AG09309 (cell line): ENCODE measurements at places on chromosomes 5 and 9.

GRCh38 chr9:131309530-131310276 is 20.2 kb downstream of the PLPP7 start:
- DNase-seq = no peak

DNA sequence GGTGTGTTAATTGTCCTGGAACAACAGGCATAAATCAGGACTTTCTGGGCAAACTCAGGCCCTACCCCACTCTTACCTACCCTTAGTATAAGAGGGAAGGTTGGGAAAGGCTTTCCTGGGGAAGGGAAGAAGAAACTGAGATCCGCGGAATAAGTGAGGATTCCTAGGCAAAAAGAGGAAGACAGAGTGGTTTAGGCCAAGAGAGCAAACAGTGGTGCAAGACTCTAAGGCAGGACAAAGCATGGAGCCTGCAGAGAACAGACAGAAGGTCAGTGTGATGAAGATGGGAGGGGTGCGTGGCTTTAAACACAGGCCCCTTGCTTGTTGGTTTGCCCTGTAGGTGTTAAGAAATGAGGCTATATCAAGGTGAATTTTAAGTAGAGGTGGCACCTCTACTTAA is 69.4 kb downstream of the TMC1 start:
- DNase-seq = no peak

DNA sequence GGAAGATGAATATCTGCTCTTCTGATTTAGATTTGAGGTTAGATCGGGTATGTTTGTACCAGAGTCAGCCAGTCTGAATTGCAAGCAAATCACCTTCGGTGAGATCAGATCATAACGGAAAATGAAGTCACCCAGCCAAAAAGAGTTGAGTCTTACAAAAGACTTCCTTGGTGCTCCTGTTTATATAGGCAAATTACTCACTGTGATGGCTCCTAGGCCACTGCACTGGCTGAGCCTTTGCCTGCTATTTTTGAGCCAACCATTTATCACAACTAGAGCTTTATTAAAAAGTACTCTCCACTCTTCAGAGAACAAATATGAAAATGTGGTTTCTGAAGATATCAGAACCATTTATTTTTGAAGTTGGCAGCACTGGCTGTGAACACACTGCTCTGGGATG is 277.7 kb upstream of the PCSK5 start:
- no peak for DNase-seq

DNA sequence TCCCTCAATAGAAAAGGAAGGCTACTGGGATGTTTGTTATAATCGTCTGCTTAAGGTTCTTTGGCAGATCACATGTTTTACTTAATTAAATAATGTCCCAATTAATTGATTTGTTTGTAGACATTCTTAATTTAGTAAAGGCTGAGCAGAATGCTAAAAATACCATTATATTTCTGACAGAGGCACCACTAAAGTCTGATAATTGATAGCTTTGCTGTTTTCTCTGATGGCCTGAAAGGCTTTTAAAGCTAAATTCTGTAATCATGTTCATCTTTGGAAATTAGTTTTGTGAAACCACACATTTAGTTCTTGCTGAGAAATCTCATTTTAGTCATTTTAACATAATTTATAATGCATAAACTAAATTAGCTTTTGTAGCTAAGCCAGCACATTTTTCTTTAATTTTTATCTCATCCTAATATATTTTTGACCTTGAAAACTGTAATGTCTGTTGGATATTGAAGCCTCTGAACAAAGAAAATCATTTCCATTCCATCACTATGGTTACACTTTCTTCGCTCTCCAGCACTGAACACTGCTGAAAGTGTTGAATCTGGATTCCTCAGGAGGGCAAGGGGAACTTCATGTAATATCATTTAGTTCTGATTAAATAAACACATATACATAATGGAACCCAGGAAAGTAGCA is 329.4 kb downstream of the ELAVL2 start:
- DNase-seq = no peak

GRCh38 chr5:171166766-171167165 is 142.3 kb upstream of the TLX3 start:
- no peak for DNase-seq

- no peak for DNase-seq
Measured at GRCh38 chr9:36736648-36737047, 164.0 kb downstream of the MELK start.

DNA sequence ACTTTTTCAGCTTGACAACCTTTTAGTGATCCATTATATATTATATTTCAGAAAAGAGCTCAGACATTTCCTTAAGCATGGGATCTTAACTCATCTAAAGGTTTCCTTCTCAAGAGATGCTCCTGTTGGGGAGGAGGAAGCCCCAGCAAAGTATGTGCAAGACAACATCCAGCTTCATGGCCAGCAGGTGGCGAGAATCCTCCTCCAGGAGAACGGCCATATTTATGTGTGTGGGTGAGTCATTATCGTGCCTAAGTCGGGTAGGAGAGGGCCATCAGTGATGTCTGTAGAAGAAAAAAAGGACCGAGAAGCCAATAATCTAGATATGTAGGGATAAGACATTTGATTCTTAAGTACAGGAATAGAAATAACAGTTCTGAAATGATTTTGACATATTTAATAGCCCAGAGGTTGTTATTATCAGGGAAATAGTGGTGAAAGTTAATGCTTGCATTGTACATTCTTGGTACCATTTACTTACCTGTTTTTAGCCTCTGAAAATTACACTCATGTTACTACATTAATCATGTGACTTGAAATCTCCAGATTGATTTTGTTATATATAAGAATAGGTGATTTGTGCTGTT is 28.2 kb downstream of the MTRR start:
- no peak for DNase-seq

GRCh38 chr5:84168841-84169240 is 215.8 kb downstream of the EDIL3 start:
- DNase-seq = no peak

GRCh38 chr9:4762886-4763541 is 22.0 kb upstream of the AK3 start:
- no peak for DNase-seq
